ENCODE measurements at places on chromosomes 5 and 9.

GRCh38 chr5:140664030-140664358 lies 710 bp upstream of the WDR55 start:
- no peak for DNase-seq

GRCh38 chr9:28678097-28678496 lies 1104.8 kb upstream of the C9orf72 start:
- no peak for DNase-seq

- no peak for DNase-seq
Measured at GRCh38 chr5:128192368-128192767, 108.8 kb downstream of the SLC12A2 start.

- DNase-seq, result peak; percentile 33
Measured at GRCh38 chr5:7856855-7857254, 5.9 kb upstream of the CFAP90 start.

- DNase-seq, result no peak
Measured at GRCh38 chr9:113581865-113582697, 118.6 kb downstream of the RGS3 start.

DNA sequence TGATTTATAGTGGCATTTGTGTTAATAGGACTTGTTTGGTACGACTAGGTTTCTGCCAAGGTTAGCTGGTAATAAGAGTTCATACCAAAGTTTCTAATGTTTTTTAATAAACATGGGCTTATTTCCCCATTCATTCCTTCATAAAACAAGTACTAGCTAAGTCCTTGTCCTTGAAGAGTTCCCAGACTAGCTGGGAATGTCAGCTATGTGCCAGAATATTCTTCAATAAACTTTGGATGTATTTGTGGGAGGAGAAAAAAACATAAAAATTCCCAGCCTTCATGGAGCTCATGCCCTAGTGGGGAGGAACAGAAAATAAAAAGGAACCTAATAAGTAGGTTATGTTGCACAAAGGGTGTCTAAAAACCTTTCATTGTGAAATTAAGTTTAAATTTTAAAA lies 176.9 kb downstream of the DENND1A start:
- no peak for DNase-seq

DNA sequence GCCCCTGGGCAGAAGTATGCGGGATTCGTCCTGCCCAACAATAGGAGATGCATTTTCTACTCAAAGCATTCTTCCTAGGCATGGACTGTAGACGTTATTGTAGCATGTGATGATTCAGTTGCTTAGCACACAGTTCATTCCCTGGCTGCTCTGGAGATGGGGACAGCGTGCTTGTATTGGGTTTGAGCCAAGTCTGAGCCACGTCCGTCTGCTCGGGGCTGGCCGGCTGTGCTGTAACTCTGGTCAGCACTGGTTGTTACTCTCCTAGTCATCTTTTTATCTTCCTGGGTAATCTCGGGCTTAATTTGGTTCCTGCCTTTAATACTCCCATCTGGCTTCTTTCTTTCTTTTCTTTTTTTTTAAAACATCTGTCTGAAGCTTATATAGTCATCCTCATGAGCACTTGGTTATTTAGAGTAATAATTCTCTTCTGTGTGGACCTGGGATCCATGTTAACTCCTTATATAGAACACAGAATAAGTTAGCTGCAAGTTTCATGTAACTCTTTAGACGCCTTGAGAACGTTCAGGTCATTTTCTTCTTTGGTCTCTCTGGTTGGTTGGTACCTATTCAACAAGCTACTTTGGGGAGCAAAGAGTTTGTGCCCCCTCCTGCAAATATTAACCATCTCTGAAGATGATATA lies 118.8 kb upstream of the RPS23 start:
- DNase-seq, result peak; percentile 58

DNA sequence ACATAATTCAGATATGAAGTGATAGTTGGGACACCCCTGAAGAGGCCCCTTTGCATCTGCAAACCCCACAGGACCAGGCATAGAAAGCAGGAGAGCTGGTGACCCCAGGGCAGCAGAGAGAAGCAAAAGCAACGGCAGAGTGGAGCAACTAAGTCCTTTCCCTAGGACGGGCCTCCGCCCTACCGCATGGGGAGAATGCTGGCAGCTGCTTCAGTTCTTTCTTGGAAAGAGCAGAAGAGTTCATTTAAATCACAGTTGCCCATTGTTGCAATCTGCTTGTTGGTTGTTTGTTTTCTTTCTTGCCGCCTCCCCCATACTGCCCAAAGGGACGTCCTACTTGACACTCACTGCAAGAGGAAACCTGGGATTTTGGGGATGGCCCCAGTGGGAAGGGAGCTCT lies 126.2 kb downstream of the ADAMTS16 start:
- no peak for DNase-seq

DNA sequence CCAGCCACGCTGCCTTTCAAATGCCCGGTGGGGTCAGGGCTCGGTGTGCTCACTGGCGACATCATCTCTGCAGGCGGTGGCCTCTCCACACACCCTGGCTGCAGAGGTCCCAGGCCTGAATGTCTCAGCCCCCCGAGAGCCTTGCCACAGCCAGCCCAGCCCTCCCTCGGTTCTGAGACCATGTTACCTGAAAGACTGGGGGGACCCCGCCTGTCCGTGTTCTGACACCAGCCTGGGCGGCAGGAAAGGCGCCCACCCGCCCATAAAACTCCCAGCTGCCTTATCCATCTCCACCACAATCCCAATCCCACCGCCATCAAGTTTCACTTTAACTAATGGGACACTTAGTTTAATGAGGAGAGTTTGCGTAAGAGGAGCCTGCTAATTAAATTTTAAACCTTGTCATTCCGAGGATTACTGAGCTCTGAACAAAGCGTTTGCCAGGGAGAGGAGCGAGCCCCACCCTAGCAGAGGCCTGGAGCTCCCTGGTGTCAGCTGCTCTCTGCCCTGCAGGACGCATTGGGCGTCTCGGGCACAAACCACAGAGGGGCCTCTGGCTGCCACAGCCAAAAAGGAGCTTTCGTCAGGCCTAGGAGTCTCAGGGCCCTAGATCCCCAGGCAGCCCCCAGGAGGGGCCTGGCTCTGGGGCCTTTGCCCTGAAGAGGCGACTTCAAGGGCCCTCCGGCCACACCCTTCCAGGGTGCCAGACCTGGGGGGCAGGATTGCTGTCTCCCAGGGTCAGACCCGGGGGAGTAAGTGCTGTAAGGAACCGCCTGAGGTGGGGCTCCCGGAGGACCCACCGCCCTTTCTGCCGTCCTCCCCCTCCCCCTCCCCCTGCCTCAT lies 15.3 kb downstream of the LHX3 start:
- no peak for DNase-seq

DNA sequence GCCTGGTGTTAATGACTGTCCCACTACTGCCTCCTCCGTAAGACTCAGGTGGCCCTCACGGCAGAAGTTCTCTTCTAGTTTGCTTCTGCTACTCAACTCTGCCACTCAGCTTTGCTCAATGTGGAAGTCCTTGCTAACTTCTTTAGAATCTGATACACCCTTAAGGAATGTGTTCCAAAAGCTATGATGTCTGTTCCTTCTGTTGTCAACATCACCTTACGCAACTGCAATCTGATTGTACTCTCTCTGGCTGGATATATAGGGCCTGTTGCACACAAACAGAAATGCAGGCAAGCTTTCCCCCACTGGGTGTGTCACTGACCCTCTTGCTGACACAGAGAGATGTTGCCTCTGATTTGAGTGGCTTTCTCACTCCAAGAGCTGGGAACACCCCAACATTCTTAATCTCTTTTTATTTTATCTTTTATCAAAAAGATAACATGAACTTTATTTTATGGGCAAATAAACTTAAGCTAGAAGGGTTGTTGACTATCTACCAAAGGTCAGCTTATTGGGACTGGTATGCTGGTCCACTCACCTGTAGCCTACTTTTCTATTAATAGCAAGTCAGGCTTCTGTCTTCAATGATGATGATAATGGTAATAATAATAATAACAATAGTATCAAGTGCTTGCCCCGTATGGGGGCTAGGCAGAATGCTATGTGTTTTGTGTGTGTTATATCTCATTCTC lies 25.2 kb downstream of the TMEM252 start:
- DNase-seq, result no peak

DNA sequence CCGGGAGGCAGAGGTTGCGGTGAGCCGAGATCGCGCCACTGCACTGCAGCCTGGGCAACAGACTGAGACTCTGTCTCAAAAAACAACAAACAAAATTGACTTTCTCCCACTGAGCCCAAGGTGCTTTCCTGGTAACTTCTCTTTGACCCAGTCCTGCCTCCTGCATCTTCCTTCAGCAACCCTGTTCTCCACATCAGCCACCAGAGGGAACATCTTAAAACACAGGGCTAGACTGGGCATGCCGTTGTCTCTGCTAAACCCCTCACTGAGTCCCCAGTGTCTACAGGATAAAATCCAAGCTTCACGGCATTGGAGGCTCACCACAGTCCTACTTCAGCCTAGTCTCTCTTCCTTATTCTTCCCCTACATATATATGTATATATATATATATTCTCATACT lies 39.8 kb upstream of the KCNMB1 start:
- DNase-seq, result no peak

- DNase-seq, result no peak
Measured at GRCh38 chr5:174811438-174811837, 87.1 kb downstream of the MSX2 start.
